ENCODE measurements at places on chromosomes 12 and 14. TPM values are rescaled to one million over a fixed set of nuclear protein-coding genes. Genes with fewer than 3 reads are reported as not detected.

DNA sequence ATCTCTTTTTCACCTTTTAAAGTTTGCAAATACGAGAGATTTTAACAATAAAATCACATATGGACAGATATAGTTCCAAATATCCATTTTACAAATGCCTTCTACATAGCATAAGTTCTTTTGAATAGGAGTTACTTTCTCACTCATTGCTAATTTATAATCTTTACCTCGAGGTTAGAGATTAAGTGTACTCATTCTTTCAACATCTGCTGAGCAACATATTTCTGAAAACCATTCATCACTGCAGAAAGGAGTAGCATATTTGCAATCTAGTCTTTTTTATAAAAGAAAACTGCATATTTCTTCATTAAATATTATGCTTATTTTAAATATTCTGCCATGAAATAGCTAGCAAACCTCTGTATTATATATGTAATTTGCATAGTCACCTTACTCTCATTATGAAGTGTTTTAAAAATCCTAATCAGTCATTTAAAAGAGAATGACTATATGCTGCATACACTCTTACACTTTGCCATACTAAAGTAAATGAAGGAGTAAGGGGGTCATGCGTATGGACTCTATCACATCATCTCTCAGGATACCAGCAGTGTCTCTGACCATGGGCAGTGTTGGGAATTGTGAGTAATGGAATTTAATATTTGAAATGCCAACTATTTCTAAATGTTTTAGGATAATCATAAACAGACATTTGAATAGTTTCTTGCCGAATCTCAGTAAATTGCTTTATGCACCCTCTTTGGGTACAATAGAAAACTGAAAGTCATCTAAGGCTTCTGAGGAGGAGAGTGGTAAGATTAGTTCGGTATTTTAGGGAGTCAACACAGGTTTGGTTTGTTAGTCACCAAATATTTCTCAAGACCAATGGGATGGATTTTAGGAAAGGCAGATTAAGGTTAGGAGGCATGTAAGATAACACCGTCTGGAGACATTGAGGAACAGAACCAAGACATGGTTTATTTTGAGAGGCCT, 524.8 kb upstream of the ATP2B1 start:
- DNase-seq: no peak

- no peak for DNase-seq
These were observed 5.5 kb downstream of the OR10AD1 start for GRCh38 chr12:48197549-48197970.

GRCh38 chr12:122836027-122836921, 1.0 kb downstream of the HIP1R start:
- DNase-seq: no peak

Gene CCDC38
- 0.14 TPM for total RNA-seq

Gene ALDH2
- total RNA-seq: 362 TPM

- DNase-seq: no peak
These were observed 118.2 kb upstream of the TMCC3 start for GRCh38 chr12:94768398-94769046.

- DNase-seq: no peak
These were observed 1.1 kb upstream of the EXD2 start for GRCh38 chr14:69190191-69190590.

- no peak for DNase-seq
These were observed 60.5 kb downstream of the PRKAB1 start for GRCh38 chr12:119728444-119728745.

GRCh38 chr14:103260629-103261124, 73.4 kb upstream of the EIF5 start:
- peak; percentile 51 for DNase-seq

DNA sequence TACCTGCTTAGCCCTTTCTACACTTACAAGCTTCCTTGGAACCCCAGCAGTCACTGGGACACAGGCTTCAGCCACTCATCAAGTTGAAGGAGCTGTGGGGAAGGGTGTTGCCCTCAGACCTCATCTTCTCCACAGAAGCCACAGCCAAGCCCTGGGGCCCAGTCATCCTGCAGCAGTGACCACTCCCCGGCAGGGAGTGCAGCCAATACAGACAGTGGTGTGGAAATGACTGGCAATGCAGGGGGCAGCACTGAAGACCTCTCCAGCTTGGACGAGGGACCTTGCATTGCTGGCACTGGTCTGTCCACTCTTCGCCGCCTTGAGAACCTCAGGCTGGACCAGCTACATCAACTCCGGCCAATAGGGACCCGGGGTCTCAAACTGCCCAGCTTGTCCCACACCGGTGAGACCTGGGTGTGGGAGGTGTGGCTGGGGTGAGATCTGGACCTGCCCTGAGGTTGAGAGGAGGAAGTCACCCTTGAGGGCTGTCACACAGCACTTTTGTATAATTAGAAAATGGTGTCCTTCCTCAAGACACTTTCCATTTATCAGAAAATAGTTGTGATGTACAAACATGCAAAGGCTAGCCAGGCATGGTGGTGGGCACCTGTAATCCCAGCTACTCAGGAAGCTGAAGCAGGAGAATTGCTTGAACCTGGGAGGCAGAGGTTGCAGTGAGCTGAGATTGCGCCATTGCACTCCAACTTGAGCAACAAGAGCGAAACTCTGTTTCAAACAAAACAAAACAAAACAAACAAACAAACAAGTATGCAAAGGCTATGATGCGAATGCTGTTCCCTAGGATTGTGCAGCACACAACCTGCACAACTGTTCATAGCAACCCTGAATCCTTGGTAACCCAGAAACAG, 9.9 kb downstream of the GLI1 start:
- DNase-seq: no peak

GRCh38 chr12:57368349-57369095, 62.3 kb downstream of the R3HDM2 start:
- no peak for DNase-seq

Gene TXNDC16
- total RNA-seq: 6.7 TPM

DNA sequence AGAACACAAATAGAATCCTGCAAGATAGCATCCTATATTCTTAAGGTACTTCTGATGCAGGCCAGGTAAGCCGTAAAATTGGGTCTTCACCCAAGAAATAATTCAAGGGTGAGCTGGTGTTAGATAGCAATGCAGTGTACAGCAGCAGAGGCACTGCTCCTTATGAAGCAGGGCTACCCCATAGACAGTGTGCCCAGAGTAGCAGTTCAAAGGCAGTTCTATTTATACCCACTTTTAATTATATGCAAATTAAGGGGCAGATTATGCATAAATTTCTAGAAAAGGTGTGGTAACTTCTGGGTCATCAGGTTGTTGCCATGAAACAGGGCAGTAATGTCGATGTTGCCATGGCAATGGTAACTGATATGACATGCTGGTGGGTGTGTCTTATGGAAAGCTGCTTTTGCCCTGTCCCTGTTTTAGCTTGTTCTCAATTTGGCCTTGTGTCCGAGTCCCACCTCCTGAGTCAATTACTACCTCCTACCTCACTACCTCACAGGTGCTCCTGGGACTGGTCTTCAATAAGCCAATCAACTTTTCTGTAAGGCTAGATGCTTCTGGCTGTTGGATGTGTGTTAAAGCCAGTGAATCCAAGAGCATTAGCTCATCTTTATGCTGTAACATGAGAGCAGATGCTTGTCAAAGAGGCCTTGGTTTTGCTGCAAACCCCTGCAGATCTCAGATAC, 61.0 kb downstream of the PPM1A start:
- no peak for DNase-seq

Measured in right cardiac atrium (tissue), 5 donors.